ENCODE measurements at places on chromosomes 5 and 9. TPM values are rescaled to one million over a fixed set of nuclear protein-coding genes. Genes with fewer than 3 reads are reported as not detected.

NR3C1 gene
- 27.0 TPM for polyA plus RNA-seq

MARVELD2 gene
- 26.6 TPM for polyA plus RNA-seq

PCDHA9 gene
- polyA plus RNA-seq: not detected

PITX1 gene
- 9.2 TPM for polyA plus RNA-seq

IL3 gene
- polyA plus RNA-seq: not detected

PAEP gene
- polyA plus RNA-seq: not detected

FIBCD1 gene
- 1.8 TPM for polyA plus RNA-seq

SLC28A3 gene
- 0.12 TPM for polyA plus RNA-seq

ETF1 gene
- polyA plus RNA-seq: 73.8 TPM

DNAH5 gene
- 0.67 TPM for polyA plus RNA-seq
